ENCODE measurements at places on chromosomes 4 and X.
A peak's percentile ranks its signal among the peaks of the same experiment; 100 is the strongest.

DNA sequence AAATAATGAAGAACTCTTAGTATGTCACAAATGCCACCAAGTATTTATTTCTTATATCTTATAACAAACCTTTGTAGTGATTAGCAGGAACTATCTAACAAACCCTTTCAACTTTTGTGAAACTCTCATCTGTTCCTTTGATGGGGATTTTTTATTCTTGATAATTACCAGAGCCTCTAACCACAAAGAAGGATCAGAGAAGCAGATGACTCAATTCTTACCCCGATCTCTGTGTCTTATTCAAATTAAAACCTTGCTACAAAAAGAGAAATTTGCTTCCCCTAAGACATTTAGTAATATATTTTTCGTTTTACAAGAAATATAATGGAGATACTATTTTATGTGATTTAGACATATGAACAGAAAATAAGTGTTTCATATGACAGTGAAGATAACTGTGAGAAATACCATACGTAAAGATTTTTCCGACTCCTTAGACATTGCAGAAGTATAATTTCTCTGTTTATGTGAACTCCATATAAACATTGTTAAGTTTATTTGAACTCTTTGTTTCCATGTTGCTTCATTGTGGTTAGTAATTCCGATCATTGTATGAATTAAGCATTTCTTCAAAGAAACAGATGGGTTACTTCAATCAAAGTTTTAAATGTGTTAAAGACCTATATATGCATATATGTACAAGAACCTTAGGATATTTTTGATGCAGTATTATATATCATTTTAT, 205.4 kb downstream of the CFAP299 start:
- DNase-seq: no peak

DNA sequence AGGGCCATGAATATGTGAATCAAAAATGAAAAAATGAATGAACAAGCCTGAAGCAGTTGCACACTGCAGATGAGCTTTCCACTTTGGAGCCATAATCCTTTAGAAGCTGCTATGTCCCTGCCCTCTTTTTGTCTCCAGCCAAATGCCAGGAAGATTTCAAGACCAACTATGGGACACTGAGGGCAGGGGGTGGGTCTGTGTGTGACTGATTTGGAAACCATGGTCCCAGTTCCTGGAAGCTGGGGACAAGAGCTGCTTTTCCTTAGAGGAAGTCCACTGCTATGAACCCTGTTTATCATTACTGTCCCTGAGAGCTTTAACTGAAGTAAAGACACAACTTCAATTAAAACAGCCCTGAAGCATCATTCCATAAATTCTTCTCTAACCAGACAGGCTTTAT, 153.9 kb upstream of the GPC4 start:
- no peak for DNase-seq

DNA sequence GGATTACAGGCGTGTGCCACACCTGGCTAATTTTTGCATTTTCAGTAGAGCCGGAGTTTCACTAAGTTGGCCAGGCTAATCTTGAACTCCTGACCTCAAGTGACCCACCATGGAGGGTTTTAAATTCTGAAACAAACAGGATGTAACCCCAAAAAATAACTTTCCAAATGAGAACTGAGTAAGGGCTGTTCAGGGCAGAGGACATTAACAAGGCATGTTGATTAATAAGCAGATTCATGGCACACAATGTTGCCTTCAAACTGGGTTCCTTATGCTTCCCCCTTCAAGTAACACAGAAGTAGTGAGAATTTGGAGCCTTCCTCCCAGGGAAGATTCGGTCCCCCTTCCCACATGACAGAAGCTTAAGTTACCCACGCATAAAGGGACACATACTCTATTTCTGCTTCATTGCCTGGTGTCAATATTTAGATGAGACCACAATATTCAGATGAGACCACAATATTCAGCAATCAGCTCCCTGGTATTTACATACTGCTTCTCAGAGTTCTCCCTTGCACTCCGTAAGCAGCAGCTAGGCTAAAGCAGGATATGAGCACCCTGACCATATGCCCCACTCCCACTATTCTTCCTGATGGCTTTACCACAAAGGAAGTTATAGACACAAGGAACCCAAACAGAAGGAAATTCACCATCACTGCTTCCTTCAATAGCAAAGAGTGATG, 21.4 kb downstream of the GRSF1 start:
- no peak for DNase-seq

DNA sequence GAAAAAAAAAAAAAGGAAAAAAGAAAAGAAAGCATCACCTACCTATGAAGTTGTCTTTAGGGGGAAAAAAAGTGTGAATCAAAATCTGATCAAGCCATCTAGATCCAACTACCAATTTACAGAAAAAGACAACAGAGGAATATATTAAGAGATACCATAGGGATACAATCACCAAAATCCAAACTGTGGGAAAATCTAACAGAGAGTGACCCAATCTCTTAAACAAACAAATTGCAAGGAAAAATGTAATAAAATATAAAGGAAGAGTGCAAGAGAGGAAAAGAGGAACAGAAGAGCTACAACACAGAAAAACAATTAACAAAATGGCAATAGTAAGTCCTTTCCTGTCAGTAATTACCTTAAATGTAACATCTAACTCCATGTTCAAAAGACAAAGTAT, 19.0 kb downstream of the THOC2 start:
- DNase-seq: no peak

DNA sequence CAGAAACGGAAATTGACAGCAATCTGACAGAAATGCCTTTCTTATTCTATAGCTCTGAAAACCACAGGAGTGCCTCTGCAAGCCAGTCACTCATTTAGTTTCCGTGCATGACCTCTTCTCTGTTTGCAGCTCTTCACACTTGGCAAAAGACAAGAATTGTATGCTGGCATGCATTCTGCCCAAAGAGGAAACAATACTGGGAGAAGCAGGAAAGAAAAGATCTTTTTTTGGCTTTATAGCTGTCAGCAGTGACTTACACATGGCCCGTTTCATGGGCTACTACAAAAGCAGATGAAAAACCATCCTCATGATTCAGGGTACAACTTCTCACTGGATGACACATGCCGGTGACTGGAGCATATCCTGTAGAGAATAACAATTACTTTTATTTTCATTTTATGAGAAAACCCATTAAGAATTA, 249.4 kb downstream of the ADAMTS3 start:
- no peak for DNase-seq

DNA sequence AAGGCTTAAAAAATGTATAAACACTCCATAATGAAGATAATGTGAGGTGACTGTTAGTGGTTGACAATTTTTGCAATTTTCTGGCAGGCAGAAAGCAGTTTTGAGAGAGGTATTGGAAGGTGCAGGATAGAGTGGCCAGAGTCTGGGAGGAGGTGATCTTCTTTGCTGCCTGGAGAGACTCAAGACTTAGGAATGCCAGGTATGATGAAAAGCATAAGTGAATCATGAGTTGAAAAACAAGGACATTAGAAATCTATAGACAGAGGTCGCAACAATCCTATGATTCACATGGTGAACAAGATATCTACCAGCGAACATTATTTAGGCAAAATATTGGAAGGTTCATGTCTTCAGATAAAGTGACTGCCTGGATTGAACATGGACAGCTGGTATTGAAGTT, 118.5 kb downstream of the CFAP299 start:
- DNase-seq: no peak

DNA sequence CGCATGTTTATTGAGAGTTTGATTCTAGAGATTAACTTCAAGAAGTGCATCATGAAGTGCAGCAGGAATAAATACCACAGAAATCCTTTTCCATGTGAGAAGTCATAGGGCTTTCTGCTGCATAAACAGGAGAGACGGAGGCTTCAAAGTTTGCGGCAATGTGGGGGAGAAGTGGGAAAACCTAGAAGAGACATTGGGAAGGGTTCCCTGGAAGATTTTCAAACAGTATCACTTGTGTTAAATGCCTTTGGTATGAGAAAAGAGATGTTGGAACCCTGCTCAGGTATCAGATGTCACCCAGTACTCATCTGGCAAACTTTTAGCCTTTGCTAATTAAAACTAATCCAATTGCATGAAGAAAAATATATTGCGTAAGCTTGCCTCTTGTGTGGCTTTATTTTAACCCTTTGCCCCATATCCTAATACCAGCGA, 15.4 kb downstream of the NHS start:
- DNase-seq: no peak

DNA sequence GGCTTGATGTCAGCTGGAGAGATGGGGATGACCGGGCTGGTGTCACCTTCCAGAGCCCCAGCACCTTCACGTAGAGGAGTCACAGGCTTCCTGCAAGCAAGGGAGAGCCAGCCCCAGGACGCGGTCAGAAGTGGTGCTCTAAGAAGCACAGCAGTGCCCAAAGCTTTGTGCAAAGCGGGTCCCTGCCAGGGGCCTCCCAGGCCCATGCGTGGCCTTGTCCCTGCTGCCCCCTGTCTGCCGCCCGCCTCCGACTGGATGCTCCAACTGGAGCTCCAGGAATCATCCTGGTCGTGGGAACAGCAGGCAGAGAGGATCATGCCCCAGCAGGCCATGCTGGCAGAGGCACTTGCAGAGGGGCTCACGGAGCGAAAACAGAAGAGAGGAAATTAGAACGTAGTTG, 40.1 kb upstream of the LRPAP1 start:
- DNase-seq: no peak

- no peak for DNase-seq
Measured at GRCh38 chr4:154822775-154823174, 41.7 kb downstream of the RBM46 start.

DNA sequence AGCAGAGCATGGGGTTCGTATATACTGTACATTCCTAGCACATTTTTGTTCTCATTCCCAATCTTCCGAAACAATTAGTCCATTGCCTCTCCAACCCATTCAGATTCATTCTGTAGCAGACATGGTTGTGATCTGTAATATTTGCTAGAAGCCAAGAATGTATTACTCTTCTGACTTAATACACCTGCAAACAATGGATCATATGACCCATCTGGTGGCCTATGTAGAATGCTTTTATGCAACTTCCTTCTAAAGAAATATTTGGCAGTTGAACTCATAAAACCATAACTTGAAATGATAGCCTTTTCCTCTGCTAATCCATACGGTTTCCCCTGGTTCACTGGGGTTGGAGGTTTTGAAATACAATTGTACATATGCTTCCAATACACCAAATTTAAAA, 32.8 kb upstream of the SGMS2 start:
- no peak for DNase-seq

GRCh38 chr4:132063829-132064228, 1085.3 kb upstream of the PCDH10 start:
- DNase-seq: no peak

DNA sequence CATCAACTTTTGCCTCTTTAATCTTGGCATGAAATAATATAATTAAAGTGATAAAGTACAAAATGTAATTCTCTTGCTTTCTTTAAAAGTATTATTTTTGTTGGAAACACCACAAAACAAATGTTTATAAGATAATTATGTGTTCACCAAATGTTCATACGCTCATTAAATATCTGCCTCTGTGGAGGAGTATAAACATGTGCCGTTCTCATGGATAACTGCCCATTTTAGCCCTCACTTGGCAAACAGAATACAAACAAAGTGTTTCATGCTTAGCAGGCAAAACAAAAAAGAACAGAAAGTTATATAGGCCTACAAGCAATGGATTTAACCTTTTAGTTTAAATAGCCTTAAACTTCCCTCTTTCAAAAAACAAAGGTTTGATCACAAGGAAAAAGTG, 800.5 kb upstream of the DIAPH2 start:
- no peak for DNase-seq

DNA sequence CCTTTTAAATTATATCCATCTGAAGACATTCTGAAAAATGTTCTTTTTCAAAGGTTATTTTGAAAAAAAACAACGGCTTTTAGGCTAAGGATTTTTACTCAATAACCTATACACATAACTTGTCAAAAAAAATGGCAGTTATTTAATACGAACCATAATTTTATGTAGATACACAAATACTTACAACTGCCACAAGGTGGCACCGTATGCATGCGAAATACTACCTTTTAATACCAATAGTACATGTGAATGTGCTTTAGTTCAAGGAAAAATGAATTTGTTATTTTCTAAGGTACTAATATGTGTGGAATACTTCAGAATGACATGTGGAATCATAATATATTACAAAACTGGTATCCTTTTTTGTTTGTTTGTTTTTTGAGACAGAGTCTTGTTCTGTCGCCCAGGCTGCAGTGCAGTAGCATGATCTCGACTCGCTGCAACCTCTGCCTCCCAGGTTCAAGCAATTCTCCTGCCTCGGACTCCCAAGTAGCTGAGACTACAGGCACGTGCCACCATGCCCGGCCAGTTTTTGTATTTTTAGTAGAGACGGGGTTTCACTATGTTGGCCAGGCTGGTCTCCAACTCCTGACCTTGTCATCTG, 4.6 kb upstream of the MAD2L1 start:
- DNase-seq: peak; percentile 17
